ENCODE measurements at places on chromosomes 4 and X.

GRCh38 chr4:39614487-39615162, 24.0 kb downstream of the SMIM14 start:
- DNase-seq: no peak

DNA sequence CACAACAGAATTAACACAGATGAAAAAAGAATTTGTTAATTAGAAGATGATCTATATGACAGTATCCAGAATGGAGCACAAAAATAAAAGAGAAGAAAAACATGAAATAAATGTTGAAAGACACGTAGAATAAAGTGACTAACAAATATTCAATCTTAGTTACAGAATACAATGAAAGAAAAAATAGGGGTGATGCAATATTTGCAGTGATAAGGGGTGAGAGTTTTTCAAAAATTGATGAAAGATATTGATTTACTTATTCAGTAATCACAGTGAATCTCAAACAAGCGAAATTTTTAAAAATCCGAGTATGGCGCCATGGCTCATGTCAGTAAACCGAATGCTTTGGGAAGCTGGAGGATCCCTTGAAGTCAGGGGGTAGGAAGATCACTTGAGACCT, 20.2 kb upstream of the RAB28 start:
- no peak for DNase-seq

- peak; percentile 7 for DNase-seq
These were observed 236.0 kb downstream of the GPC3 start for GRCh38 chrX:133749370-133749769.

DNA sequence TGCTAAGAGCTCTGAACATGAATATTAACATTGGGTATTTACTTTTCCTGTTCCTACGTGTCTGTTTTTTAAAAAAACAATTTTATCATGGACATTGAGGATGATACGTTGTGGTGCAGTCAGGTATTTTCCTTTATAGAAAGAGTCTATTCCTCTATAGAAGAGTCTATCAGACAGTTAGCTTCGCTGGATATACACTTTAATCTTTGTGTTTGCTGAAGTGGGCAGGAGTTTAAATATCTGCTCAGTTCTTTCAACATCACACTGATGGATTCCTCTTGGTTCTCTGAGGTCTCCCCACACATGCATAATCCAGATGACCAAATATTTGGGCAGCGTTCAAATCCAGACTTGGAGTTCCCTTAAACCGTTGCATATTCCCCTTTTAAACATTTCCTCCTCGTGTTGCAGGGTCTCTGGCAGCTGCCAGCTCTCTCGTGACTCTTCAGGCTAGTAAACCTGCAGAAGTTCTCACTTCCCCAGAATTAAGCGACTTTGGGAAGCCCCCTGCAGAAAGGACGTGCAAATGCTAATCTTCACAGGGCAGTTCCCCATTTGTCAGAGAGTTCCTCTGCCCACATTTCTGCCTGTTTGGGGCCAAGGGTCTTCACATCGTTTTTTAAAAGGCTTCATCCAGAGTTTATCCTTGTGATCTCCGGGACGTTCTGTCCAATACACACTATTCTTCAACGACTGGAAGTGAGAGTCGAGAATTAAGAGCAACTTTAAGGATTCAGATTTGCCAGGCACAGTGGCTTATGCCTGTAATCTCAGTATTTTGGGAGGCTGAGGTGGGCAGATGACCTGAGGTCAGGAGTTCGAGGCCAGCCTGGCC, 20.5 kb upstream of the DHRSX start:
- peak; percentile 35 for DNase-seq

DNA sequence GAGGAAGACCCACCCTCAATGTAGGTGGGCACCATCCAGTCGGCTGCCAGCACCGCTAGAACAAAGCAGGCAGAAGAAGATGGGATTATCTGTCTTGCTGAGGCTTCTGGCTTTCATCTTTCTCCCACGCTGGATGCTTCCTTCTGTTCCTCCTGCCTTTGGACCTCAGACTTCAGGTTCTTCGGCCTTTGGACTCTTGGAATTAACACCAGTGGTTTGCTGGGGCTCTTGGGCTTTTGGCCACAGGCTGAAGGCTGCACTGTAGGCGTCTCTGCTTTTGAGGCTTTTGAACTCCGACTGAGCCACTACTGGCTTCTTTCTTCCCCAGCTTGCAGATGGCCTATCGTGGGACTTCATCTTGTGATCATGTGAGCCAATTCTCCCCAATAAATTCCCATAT, 55.1 kb downstream of the PDLIM5 start:
- DNase-seq: no peak

DNA sequence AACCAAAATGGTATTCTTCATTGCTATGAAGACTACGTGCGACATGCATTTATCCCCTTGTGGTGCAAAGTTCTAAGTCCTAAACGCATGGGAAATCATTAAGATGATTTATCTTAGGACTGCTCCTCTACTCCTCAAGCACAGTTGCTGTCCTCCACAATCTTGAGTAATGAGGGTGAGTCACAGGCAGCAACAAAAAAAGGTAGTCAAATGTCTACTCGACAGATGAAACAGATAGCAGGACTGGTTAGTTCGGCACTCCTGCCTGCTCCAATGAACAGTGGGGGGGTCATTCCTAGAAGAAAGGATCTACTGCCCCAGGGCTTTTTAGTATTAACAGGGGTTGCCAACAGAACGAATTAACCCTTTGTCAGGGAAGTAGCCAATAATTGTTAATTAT, 233.7 kb upstream of the FGF13 start:
- no peak for DNase-seq

DNA sequence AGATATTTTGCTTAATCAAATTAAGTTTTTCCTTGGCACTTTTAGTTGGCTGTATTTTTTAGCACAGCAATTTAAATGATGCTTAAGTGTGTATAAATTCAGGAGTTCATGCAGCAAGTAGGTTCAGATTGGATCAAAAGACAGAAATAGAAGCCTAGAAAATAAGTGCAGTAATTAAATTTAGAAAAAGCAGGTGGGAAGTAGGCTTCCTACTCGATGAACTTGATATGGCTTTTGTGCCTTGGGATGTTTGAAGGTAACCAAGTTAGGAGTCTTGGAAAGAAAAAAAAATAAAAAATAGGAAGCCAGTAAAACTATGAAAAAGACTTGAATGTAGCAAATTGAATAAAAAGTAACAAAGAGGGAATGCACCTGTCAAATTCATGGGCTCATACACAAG, 372.3 kb downstream of the SPOCK3 start:
- DNase-seq: no peak

- DNase-seq: no peak
These were observed 11.7 kb upstream of the GNRHR start for GRCh38 chr4:67765928-67766327.

DNA sequence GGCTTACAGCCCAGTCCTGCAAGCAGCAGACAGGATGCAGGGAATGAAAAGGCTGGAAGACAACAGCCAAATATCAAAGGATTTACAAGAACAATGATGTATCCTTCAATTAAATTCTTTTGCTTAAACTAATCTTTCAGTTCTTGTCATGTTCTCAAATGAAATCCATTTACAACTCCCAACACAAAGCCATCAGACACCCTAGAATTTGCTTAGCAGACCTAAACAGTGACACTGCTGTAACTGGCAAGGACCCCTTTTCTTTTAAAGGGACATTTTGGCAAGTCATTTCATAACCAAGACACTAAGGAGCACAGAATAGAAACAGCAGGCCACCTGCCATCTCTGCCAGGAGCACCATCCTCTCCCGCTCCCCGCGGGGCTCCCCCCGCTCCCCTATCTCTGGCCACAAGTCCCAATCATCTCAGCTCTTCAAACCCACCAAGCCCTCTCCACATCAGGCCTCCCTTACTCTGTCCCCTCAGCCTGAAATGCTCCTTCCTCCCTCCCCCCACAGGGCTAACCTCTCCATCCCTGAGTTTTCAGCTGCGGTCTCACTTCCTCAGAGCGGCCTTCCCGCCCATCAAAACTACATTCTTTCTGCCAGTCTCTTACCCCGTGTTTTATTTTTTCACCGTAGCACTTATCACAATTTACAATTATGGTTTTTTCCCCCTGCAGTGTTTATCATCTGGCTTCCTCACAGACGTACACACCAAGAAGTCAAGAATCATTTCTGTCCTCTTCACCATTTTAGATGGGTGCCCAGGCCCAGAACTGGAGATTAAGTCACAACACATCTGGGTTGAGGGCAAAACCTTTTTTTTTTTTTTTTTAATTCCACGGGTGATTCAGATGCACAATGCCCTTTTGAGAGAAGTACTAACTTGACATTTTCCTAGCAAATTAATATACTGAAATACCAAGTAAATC, 45.8 kb downstream of the TSPAN5 start:
- no peak for DNase-seq

DNA sequence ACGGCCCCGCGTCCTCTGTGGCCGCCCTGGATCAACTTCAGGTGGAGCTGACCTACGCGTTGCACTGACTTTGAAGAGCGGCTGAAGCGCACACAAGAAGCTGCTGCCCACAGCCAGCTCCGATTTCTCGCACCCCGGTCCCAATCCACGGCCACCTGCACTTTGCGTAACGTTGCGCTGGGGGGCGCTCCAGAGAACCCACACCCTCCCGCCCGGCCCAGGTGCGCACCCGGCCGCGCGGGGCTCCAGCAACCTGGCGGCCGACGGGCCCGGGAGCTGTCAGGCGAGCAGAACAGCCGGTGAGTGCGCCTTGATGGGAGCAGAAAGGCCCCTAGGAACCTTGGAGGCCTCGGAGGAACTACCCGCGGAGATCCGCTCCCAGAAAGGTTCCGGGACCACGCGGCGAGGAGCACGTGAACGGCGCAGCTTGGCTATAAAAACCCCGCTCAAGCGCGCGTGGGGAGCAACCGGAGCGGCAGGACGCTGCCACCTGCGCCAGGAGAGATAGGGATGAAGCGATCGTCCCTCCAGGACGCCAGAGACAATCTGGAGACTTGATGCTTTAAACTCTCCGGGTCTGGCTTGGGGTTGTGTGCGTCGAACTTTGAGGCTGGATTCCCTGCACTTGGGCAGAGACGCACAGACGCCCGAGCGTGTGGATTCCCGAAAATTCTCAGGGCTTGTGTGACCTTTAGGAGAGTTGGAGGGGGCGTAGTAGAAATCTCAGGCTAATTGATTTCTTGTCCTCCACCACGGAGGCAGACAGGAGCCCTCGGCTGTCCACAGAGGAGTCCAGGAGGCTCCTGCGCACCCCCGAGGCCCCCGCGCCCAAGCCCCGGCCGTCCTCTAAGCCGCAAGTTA, 591 bp upstream of the NWD2 start:
- no peak for DNase-seq

GRCh38 chrX:148929686-148930085, 429.3 kb downstream of the AFF2 start:
- DNase-seq: no peak

- no peak for DNase-seq
These were observed 6.0 kb downstream of the PLP1 start for GRCh38 chrX:103782640-103783039.

GRCh38 chr4:88653371-88653946, 44.2 kb downstream of the NAP1L5 start:
- DNase-seq: no peak

Data from CD4-positive, alpha-beta T cell treated with Interleukin-17A for 1 hour (primary cell).